ENCODE measurements at places on chromosomes 2 and 18. TPM values are rescaled to one million over a fixed set of nuclear protein-coding genes. Genes with fewer than 3 reads are reported as not detected.

DNA sequence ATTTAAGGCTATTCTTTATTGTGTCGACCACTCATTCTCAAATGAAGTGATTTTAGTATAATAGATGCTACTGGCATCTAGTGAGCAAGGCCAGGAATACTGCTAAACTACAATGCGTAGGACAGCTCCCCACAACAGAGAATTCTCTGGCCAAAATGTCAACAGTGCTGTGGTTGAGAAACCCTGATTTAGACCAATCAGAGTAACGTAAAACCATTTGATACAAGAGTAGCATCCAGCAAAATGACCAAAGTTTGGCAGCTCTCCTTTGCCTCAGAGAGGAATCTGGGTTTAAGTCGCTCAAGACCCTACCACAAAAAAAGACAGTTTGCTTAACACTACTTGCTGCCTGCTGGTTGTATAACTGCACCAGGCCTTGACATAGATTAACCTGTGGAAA, 37.0 kb upstream of the TTN start:
- no peak for DNase-seq

- no peak for DNase-seq
Observed at GRCh38 chr2:186183406-186183805, 302.7 kb upstream of the ZC3H15 start.

- DNase-seq = no peak
Observed at GRCh38 chr2:36058953-36059352, 296.6 kb upstream of the CRIM1 start.

DNA sequence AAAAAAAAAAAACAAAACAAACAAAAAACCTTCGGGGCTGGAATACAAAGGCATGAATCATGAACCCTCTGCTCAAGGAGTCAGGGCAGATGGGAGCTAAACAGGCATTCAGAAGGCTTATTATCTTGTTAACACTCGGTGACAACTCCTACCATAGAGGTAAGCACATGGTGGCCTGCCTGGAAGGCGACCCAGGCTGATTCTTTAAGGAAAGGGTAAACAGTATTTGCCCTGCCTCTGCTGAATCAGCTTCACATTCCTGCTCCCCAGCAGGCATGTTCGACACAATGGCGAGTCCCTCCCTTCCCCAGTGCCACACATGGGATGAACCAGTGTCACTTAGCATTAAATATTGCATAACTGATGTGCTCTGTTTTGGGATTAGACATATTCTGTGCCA, 191.9 kb downstream of the ARL4C start:
- peak; percentile 79 for DNase-seq

- DNase-seq = no peak
Observed at GRCh38 chr2:44599130-44599529, 237.4 kb downstream of the CAMKMT start.

ATG16L1 gene
- total RNA-seq = 44.0 TPM

SERPINB10 gene
- not detected for total RNA-seq

Data from renal cortical epithelial cell (primary cell).